CD4-positive, alpha-beta T cell treated with Interleukin-17A for 1 hour (primary cell): ENCODE measurements at places on chromosomes 16 and 17.

- DNase-seq = no peak
Observed at GRCh38 chr17:54941285-54941684, 27.2 kb downstream of the COX11 start.

DNA sequence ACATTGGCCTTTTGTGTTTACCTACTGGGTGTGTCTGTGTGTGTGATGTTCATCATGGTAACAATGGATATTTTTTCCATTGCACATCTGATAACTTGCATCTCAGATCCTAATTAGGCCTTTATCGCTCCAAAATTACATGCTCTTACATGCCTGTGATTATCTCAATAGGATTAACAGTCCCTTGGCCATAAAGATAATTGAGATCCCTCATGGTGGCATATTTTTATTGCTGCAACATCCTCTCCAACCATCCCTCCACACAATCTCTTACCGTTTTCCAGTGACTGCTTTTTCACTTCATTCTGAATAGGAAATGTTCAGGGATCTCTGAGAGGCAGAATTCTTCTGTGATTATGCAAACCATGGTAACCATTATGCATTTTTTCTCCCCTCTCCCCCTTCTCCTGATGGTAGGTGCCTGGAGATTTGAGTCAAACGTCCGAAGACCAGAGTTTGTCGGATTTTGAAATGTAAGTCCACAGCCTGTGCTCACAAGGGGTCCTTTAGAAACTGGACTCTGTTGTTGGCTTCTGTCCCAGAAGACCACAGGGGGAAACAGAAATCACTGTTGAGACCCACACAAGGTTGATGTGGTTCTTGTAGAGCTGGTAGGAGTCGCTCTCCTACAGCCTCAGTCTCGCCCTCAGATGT lies 405.5 kb downstream of the CPPED1 start:
- DNase-seq = no peak

- no peak for DNase-seq
Observed at GRCh38 chr17:28518132-28518531, 12.0 kb downstream of the FOXN1 start.

DNA sequence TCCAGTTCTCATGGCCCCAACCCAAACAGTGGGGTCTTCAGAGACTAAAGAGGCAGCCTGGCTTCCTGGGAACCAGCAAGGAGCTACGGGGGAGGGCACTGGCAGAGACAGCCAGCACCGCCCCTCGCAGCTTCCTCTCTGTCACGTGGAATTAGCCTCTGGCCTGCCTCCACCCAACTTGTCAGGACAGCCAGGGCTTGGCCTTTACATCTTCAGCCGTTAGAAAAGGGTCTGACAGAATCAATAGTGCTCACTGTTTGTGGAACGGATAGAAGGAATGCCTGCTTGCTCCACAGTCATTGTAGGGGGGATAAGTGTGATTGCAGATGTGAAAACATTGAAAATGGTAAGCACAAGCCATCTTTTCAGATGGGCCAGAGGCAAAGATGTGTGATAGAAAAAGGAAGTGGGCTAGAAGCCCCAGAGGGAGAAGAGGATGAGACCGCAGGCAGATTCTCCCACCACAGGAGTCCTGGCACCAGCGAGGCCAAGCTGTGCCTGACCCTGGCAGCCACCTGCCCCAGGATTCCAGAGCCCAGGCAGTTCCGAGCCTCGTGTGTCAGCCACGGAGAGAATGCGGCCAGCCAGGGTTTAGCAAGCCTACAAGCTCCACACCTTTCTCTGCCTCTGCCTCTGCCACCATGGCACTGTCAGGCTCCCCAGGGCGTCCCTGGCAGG lies 18.6 kb downstream of the GRIN2C start:
- DNase-seq = no peak

GRCh38 chr16:86567701-86568581 lies 1.3 kb downstream of the FOXC2 start:
- no peak for DNase-seq

- no peak for DNase-seq
Observed at GRCh38 chr17:6558276-6558675, 1.9 kb upstream of the PITPNM3 start.

DNA sequence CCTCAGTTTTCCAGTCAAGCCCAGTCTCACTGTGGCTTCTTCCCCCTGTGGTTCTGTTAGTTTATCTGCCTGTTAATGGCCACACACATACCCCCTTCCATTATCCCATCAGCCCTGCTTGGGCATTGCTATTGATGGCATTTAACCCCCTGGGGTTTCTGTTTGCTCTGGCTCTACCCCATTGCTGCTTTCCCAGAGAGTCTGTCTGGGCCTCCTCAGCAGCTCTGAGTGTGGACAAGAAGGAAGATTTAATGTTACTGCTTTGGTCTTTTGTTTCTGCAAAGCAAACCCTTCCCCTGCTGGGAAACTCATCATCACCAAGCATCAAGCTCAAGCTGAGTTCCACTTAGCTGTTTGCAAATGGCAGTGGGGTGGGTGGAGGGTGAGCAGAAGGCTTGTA lies 162.7 kb downstream of the CCT6B start:
- no peak for DNase-seq

DNA sequence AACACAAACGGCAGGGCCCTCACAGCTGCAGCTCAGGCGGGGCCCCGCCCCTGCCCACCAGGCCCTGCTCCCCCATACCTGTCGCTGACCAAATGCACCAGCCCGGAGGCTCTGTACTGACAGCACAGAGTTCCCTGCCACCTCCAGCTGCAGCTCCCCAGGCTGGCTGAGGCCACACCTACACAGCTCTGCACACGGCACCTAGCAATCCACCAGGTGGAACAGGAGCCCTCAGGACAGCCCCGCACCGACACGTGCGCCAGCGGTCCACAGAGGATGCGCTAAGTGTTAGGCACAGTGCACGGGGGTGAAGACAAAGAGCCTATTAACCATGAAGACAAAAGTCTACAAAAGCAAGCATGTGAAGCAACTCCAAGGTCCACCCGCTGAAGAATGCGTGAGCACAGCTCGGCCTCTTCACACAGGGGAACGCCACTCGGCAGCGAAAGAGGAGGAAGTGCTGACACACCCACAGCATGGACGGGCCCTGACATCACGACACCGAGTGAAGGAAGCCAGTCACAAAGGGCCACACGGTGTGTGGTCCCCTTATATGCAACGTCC lies 5.4 kb downstream of the ZCCHC14 start:
- peak; percentile 16 for DNase-seq

DNA sequence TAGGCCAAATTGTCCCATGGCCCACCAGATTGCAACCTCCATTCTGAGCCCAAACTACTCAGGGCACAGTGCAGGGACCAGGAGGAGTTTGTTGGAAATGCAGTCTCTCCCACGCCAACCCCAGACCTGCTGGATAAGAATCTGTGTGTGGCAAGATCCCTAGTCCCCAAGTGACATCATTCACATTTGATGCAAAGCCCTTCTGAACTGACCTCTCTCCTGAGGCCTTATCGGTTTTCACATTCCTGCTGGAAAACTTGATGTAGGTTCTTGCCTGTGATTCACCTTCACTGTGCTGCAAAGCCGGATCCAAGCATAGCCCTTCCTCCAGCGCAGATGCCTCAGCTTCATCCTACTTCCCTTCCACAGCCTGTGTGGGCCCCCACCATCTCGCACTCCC lies 6.6 kb upstream of the SHCBP1 start:
- DNase-seq = no peak

DNA sequence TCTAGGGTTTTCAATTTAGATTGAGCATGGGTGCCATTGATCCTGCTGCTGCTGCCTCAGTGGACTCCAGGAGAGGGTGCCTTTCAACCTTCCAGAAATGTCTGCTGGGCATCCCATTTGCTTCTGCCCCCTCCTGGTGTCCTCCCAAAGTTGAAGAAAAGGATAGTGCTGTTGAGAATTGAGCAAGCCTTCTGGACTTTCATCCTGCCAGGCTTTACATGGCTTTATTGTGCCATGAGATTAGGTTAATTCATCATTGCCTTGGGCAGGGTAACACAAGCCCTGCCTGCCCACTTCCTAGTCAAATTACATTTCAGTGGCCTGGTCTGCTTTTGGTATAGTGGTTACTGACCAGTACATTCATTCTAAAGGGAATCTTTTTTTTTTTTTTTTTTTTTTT lies 17.9 kb upstream of the TANGO6 start:
- no peak for DNase-seq
